NCI-H69 (cell line): ENCODE measurements at places on chromosomes 16 and 17.

DNA sequence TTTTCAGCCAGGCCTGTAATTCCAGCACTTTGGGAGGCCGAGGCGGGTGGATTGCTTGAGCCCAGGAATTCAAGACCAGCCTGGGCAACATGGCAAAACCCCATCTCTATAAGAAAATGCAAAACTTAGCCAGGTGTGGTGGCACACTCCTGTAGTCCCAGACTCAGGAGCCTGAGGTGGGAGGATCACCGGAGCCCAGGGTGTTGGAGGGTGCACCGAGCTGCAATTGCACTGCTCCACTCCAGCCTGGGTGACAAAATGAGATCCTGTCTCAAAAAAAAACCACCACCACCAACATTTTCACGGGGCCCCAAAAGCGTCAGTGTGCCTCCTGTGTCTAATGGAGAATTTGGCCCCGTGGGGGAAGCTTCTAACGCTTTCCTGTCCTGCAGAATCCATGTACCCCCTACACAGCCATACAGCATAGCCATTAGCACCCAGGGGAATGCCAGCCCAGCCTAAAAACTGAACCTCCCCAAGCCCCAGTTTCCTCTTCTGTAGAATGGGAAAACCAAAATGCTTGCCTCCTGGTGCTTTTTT, 22.2 kb upstream of the MAP3K14 start:
- no peak for DNase-seq

DNA sequence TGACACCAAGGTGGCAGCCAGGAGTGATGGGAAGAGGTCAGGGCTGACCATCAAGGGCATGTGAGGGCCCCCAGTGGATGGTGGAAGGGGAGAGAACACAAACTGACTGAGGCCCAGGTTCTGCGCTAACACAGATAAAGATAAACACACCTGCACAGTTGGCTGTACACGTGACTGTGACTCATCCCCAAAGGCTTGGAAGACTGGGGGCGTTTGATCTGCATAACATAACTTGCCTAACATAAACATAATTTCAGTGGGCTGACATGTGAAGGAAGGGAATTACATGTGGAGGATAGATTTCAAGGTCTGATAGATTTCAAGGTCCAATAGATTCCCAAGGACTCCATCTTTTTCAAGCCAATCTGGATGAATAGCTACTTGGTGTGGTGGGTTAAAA, 100.9 kb upstream of the TNRC6C start:
- no peak for DNase-seq

- no peak for DNase-seq
Observed at GRCh38 chr17:17435323-17435722, 41.5 kb upstream of the MED9 start.

- no peak for DNase-seq
Observed at GRCh38 chr16:21694609-21695008, 30.8 kb downstream of the OTOA start.

DNA sequence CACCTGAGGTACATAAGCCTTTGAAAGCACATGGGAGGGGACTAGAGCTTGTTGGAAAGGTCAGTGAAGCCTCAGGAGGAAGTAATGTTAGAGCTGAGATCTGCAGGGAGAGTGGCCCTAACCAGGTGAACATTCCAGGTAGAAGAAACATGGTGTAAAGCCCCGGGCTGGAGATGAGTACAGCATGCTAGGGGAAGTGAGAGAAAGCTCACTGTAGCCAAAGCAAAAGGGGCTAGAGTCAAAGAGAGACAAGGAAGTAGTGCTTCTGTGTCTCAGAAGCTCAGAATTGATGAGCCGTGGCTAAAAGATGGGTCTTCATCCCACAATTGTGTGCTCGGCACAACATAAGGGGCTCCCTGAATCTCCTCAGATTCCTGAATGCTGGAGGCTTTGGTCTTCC, 481.8 kb downstream of the XYLT1 start:
- DNase-seq, result no peak

- DNase-seq, result peak; percentile 22
Observed at GRCh38 chr16:52572656-52573055, 25.7 kb upstream of the TOX3 start.

DNA sequence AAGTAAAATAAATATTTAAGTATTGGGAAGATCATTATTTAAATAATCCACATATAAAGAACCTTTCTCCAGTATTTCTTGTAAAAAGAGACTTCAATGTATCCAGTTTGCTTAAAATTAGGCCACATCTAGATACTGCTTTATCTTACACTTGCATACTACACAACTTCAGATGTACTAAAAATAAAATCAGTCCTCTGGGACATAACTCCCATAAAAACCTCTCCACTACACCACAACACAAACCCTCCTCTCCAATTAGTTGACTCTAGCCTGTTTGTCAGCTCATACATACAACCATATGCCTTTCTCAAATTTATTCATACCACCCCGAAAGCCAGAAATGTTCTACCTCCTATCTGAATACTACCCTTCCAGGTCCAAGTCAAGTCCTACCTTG, 21.6 kb downstream of the SPOP start:
- no peak for DNase-seq

DNA sequence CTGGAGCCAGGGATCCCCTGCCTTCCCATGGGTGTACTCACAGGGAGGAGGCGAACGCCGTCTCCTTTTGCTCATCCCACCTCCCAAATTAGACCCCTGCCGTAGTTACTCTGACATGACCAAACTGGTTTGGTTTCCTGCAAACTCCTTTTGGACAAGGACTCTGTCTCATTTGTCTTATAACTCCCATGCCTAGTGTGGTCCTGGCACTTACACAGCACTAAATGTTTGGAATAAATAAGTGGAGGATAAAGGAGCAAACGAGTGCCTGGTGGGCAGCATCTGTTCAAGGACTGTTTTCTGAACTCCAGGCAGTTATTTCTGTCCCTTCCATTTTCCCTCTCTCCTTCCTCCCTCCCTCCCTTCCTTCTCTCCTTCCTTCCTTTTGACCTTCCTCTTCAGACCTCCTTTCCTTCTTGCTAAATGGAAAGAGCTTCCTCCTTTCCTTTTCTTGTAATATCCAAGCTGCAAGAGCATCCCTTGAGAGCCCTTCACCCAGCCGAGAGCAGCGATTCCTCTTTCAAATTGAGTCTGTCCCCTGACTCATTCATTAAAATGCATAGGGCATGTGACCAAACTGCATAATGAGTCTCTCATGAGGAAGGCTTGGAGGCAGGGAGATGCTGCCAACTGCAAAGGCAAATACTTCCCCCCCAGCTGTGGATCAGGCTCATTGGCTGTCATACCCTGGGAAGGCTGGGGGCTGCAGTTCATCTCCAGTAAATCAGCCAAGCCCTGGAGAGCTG, 36.8 kb downstream of the CHD9 start:
- peak; percentile 94 for DNase-seq

DNA sequence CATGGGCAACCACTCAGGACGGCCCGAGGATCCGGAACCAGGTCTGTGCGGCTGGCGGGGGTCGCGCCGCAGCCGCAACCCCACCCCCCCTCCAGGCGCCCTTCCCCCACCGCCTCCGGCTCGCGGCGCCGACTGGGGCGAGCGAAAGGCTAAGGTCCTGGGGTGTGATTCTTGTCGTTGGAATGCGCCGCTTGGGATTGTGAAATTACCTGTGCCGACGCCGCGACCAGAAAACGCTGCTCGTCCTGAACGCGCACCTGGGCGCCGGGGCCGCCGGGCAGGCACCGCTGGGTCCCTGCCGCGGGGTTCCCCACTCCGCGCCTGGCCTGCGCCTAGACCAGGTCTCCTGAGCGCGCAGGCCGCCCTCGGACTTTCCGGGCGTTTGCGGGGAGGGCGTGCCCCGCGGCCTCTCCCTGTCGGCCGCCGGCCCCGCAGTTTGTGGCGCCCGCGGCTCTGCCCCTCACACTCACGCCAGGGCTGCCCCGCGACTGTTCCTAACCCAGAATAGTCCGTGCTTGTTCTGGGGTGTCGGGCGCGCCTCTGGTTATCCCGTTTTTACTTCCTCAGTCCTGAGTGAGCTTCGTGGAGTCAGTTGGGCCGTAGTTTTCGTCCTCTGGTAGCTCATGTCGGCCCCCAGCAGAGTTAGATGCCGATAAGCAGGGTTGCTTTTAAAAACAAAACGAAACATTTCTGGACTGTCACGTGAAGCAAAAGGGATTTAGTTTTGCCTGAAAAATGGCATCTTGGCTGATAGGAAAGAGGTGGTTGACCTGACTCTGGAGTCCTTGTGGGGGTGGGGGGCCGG, 147.2 kb downstream of the SPECC1 start:
- peak; percentile 67 for DNase-seq

DNA sequence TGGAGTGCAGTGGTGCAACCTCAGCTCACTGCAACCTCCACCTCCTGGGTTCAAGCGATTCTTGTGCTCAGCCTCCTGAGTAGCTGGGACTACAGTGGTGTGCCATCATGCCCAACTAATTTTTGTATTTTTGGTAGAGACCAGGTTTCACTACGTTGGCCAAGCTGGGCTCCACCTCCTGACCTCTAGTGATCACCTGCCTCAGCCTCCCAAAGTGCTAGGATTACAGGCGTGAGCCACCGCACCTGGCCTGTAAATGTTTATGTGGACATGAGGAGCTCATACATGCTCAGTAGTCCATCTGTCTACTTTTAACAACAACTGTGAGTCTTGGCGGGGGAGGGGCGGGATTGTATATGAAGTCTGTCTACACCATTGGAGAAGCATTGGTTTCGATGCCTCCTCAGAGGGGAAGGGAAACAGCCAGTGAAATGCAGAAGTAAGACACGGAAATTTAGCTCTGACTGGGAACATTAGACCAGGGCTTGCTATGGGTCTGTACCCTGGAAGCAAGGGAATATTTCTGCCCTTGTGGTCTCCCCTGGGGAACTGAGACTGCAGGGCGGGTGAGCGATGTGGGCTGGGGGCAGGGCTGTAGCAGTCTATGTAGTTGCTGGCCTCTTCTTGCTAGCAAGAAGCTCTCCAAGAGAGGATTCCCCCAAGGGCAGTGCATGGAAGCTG, 9.3 kb downstream of the NUBP1 start:
- DNase-seq, result no peak

DNA sequence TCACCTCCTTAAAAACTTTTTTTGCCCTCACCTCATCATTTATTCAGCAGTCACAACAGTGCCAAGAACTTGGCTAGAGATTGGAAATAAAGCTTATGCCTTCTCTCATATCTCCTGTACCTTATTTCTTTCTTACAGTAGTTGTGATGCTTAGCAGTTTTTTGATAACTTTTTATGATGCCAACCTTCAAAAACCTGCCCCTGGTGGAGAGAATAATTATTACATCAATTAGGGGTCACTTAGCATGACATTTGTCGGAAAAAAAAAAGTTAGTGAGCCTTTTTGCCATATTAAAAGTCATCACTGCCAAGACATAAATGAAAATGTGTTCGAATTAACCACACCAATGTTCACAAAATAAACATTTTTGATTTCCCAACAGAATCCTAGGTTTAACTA, 296.6 kb downstream of the WWOX start:
- no peak for DNase-seq

DNA sequence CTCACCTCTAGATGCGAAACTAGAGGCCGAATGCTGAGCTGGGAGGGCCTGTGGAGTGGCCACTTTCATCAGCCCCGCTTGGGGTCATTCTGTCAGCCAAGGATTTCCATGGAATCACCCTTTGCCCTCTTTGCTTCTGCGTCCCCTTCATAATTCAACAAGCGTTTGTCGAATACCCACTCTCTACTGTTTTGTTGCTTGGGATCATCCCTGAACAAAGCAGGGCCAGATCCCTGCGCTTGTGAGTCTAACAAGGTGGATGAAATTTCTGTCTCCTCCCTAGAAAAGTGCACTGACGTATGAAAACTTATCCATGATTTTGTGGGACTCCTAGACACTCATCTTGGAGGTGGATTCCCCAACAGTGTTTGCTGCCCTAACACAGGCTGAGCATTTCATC, 3.3 kb upstream of the SLC12A3 start:
- DNase-seq, result no peak
